ENCODE measurements at places on chromosomes 5 and 9. TPM values are rescaled to one million over a fixed set of nuclear protein-coding genes. Genes with fewer than 3 reads are reported as not detected.

The DNAH5 gene
- not detected for total RNA-seq

The IFNE gene
- not detected for total RNA-seq

The TRIM14 gene
- 99.4 TPM for total RNA-seq

The RALGPS1 gene
- total RNA-seq: 3.4 TPM

The PCDHB1 gene
- total RNA-seq: not detected

DNA sequence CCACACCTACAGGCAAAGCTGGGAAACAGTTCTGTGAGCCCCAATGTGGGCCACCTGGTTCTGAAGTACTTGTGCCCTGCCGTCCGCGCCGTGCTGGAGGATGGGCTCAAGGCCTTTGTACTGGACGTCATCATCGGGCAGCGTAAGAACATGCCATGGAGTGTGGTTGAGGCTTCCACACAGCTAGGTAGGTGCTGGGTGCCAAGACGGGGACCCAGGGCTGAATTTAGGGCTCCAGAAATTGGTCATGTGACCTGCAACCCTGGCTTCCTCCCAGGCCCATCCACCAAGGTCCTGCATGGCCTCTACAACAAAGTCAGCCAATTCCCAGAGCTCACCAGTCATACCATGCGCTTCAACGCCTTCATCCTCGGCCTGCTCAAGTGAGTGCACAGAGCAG, 46.9 kb upstream of the TESK1 start:
- H3K27ac ChIP-seq: no peak overlapping the region
- no peaks in the 10 kb centered on the region for H3K27me3 ChIP-seq
- no peaks in the 10 kb centered on the region for H3K4me1 ChIP-seq
- DNase-seq: no peak

GRCh38 chr5:138349852-138350562, 2.5 kb upstream of the KDM3B start:
- H3K4me1 ChIP-seq: peaks cover 29% of the 10 kb centered on the region
- H3K27me3 ChIP-seq: no peaks in the 10 kb centered on the region
- H3K36me3 ChIP-seq: peaks cover 54% of the 10 kb centered on the region
- H3K4me3 ChIP-seq: no peak overlapping the region

DNA sequence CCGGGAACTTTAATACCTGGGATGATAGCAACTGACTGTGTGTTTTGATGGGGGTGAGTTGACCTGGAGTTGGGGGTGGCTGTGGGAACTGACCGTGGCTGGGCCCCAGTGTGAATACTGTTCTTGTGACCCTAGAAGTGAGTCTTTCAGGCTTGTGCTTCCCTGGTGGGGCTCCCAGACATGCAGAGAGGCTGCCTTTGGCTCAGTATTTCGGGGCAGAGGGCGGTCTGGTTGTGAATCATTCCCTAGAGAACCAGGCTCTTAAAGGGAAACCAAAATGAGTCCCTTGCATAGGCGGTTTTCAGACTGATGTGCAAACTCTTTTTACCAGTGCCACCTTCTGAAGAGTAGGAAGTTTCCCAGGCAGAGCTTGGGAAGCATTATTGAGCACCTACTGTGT, 132.1 kb downstream of the MACROH2A1 start:
- no peak overlapping the region for H3K4me3 ChIP-seq
- no peak for DNase-seq
- H3K4me1 ChIP-seq: no peaks in the 10 kb centered on the region
- no peak overlapping the region for H3K27ac ChIP-seq
- peaks cover 34% of the 10 kb centered on the region for H3K27me3 ChIP-seq
- H3K36me3 ChIP-seq: no peaks in the 10 kb centered on the region

- no peak overlapping the region for H3K27ac ChIP-seq
- DNase-seq: no peak
- peaks cover 29% of the 10 kb centered on the region for H3K36me3 ChIP-seq
- H3K4me3 ChIP-seq: no peak overlapping the region
Observed at GRCh38 chr9:37760416-37761161, 7.0 kb downstream of the TRMT10B start.

- H3K36me3 ChIP-seq: no peaks in the 10 kb centered on the region
- H3K27ac ChIP-seq: no peak overlapping the region
- H3K27me3 ChIP-seq: no peaks in the 10 kb centered on the region
- DNase-seq: no peak
Observed at GRCh38 chr5:103582364-103582763, 19.8 kb upstream of the NUDT12 start.

DNA sequence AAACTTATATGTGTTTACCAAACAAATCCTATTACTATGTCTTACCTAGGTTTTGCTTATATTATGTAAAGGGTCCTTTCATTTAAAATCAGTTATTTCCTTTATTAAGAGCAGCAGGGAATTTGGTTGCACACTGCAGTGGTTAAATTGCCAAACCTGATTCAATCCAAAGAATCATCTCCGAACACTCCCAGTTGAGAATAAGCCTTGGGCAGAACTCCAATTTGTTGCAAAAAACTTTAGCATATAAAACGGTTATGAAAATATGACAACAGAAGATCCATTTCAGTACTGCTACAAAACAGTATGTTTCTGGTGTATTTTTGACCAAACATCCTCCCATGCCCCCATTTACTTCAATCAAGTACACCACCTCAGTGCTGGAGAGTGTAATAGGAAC, 587.0 kb upstream of the GRAMD2B start:
- no peaks in the 10 kb centered on the region for H3K27me3 ChIP-seq
- no peak overlapping the region for H3K4me3 ChIP-seq
- no peak overlapping the region for H3K27ac ChIP-seq
- no peaks in the 10 kb centered on the region for H3K4me1 ChIP-seq
- no peak for DNase-seq

Measured in activated CD4-positive, alpha-beta memory T cell treated with anti-CD3 and anti-CD28 coated beads, Interleukin-2, amount 10 ng/mL, durations not matched to agents 7 days and 5 days (primary cell).